ENCODE measurements at places on chromosomes 1 and 21.

- DNase-seq: peak; percentile 26
Measured at GRCh38 chr1:168653567-168653966, 75.4 kb downstream of the DPT start.

DNA sequence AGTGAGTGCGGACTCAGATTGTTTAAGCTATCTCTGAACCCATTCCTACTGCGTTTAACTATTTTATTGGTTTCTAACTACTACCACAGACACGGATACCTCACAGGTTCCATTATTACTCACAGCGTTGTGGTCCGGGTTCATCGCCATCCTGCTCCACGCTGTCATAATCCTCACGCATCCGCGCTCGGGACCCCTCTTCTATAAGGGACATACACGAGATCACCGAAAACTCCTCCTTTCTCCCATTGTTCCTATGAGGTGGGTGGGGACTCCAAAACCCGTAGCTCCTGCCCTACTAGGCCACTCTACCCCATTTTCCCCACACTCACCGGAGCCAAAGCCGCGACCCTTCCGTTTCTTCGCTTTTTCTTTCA lies 610 bp downstream of the RBM8A start:
- DNase-seq: no peak

- DNase-seq: peak; percentile 40
Measured at GRCh38 chr1:201184307-201185122, 6.1 kb upstream of the IGFN1 start.

- DNase-seq: no peak
Measured at GRCh38 chr1:171740987-171741871, 636 bp downstream of the VAMP4 start.

- peak; percentile 94 for DNase-seq
Measured at GRCh38 chr1:201714542-201715329, 114.2 kb upstream of the IPO9 start.

- DNase-seq: no peak
Measured at GRCh38 chr21:44534688-44535087, 5.3 kb downstream of the KRTAP10-1 start.

- no peak for DNase-seq
Measured at GRCh38 chr1:19156676-19157075, 53.4 kb downstream of the UBR4 start.

DNA sequence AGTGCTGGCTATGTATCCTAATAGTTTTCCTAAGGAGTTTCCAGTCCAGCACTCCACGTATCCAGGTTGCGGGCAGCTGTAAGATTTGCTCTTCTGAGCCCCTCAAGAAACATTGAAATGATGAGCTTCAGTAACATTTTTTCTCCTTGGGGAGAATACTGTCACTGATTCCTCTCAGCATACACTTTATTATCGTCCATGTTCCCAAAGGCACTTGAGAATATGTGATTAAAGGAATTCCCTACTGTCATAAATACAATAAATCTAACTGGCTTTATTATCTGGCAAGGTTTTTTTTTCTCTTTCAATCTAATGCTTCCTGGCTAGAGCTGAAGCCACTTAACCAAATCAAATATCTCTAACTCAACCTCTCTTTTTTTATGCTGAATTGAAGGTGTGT lies 359.2 kb upstream of the PKN2 start:
- no peak for DNase-seq

- no peak for DNase-seq
Measured at GRCh38 chr1:115499253-115499652, 142.5 kb upstream of the VANGL1 start.

GRCh38 chr21:39479164-39479813 lies 27.5 kb downstream of the SH3BGR start:
- no peak for DNase-seq

GRCh38 chr1:240021709-240022108 lies 70.0 kb upstream of the FMN2 start:
- DNase-seq: no peak

DNA sequence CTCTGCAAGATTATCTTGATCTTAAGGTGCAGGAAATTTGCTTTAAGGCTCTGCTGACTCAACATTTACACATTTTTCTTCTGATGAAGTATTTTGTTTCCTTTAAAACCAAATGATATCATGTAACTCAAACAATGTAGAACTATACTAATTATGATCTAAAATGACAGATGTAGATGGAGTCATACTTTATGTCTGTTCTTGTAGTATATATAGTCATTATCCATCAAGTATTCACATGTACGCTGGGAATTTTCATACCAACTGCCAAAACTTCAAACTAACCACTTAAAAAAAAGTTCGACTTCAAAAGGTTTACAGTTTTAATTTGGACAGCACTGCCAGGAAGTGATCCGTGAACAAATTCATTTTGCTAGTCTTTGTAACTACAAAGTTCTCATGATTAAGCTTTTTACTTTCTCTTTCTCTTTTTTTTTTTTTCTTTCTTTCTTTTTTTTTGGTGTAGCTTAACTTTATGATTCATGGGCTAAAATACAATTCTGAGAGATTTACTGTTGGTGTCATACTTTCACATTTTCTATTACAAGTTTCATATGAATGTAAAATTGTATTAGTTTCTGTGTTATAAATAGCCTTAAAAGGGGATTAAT lies 509.0 kb upstream of the CXADR start:
- peak; percentile 85 for DNase-seq

- DNase-seq: no peak
Measured at GRCh38 chr1:100661176-100661575, 58.4 kb upstream of the VCAM1 start.

GRCh38 chr1:155002464-155003226 lies at the start of gene ZBTB7B:
Gene ZBTB7B, plus strand, starts transcription at chr1:155002802. Its CDS starts 11,859 bp downstream, at chr1:155014661.
- DNase-seq: no peak

DNA sequence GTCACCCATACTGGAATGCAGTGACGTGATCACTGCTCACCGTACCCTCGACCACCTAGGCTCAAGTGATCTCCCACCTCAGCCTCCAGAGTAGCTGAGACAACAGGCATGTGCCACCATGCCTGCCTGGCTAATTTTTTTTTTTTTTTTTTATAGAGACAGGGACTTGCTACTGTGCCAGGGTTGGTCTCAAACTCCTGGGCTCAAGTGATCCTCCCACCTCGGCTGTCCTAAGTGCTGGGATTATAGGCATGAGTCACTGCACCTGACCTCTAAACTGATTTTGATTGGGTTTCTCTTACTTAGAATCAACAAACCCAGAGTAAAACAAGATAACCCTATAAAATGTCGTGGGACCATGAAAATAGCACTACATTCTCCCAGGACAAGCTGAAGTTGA lies 112.0 kb downstream of the UBE2U start:
- DNase-seq: no peak

GRCh38 chr1:7299994-7300393 lies 471.1 kb upstream of the VAMP3 start:
- no peak for DNase-seq

DNA sequence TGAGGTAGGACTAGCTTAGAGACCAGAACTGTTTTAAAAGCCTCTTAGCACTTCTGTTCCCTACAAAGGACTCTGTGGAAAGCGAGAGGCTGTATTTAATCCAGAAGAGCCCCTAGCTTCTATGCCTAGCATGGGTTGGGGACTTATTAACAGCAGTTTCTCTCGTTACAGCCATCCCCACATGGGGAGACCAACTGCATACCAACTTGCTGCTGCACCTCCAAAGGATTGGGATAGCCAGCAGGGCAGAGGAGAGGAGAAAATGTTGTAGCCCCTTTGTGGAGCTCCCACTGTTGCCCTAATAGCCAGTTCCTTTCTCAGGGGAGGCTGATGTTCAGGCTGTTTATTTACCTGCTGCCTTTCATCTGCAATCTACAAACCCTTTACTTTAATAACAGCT lies 11.0 kb upstream of the CELSR2 start:
- no peak for DNase-seq

GRCh38 chr1:65009176-65009575 lies 42.8 kb upstream of the JAK1 start:
- no peak for DNase-seq

DNA sequence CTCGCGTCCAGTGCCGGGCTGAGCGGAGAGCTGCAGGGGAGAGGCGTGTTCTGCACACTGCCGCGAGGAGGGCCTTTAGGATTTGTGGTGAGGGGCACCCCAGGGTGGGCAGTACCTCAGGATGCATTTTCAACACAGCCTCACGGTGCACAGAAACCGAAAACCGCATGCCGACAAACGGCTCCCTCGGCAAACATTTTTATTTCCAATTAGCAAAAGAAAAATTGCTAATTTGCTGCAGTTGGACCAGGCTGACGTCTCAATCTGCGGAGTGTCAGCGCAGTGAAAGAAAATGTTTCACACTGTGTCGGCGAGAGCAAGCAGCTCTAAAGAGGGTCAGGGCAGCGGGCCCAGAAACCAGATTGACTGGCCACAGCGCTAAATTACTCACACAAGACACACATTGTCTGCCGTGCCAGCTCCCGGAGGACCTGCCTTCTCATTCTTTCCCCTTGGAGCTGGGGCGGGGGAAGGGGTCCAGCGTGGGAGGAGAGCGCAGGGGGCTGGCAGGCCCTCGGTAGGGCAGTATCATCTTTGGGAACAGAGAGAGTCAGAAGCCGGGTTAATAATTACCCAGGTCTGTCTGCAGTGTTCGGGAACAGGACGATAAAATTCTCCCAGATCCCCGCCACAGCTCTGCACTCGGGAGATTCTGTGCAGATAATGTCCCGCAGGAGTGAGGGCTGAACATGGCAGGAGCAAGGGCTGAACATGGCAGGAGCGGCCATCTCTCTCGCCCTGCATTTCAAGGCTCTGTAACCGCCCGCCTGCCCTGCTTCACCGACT lies 150.2 kb downstream of the PRDM16 start:
- DNase-seq: no peak

- no peak for DNase-seq
Measured at GRCh38 chr21:39581414-39581813, 31.3 kb upstream of the B3GALT5 start.

- DNase-seq: peak; percentile 16
Measured at GRCh38 chr1:53681977-53682685, 56.8 kb downstream of the GLIS1 start.

DNA sequence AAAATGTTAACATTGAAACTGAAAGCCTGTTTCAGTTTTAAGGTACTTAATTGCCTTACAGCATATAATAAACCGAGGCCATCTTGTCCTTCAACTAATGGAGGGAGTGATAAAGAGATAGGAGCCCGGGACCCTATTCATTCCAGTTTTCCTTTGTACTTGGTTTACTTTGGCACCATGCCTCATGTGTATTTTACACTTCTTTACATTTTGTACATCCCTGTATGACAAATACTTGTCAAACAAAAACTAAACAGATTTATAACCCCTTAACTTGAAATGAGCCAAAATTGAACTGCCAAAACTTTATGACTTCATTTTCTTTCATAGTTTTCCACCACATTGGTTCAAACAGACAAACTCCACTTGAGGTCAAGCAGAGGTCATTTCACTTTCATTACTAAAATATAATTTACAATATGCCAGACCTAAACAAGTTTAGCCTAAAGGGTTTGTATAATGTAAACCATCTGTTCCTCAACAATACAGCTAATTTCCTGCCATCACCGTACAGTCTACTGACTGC lies 30.9 kb upstream of the UBE2U start:
- no peak for DNase-seq

GRCh38 chr1:71413441-71414175 lies 332.8 kb upstream of the ZRANB2 start:
- DNase-seq: no peak

DNA sequence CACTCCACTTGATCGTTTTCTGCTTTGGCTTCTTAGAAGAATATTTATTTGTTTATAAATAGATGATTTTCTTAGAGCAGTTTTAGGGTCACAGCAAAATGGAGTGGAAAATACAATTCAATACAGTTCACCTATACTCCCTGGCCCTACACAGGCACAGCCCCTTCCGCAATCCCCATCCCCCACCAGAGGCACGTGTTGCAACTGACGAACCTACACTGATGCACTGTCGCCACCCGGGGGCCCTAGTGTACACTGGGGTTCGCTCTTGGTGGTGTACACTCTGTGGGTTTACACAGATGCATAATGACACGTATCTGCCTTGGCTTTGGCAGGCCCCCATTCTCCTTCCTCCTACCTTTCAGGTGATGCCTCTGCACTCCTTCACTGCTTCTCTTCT lies 8.0 kb downstream of the ECHDC2 start:
- no peak for DNase-seq

DNA sequence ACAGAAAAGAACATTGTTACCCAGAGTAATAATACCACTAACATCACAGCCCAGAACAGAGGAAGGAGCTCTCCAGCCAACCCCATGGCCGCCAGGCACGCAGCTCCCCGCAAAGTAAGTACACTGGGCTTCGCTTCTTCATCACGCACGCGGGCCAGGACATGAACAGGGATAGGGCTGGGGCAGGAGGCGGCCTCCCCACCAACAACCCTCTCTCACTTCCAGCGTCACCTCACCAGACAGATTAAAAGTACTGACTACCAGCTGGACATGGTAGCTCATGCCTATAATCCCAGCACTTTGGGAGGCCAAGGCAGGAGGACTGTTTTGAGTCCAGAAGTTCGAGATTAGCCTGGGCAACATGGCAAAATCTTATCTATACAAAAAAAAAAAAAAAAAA lies 78.3 kb downstream of the NPHP4 start:
- no peak for DNase-seq

- DNase-seq: no peak
Measured at GRCh38 chr1:67171574-67171955, 5.3 kb downstream of the IL23R start.

DNA sequence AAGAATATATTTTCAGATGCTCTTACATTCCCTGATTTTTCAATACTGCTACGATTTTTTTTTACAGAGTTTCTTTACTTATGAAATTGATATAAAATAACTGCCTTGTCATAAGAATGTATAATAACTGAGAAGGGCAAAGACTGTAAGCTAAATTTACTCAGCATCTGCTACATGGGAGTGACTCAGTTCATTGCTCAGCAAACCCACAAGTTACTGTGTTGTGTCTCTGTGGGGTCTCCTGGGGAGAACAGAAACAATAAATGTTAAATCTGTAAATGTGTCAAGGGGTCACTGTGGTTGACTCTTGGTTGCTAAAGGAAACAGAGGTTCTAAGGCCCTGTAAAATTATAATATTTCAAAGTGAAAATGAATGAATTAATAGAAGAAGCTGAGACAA lies 210.3 kb upstream of the CACYBP start:
- DNase-seq: peak; percentile 49

GRCh38 chr1:212630158-212630900 lies 21.8 kb downstream of the ATF3 start:
- peak; percentile 19 for DNase-seq

DNA sequence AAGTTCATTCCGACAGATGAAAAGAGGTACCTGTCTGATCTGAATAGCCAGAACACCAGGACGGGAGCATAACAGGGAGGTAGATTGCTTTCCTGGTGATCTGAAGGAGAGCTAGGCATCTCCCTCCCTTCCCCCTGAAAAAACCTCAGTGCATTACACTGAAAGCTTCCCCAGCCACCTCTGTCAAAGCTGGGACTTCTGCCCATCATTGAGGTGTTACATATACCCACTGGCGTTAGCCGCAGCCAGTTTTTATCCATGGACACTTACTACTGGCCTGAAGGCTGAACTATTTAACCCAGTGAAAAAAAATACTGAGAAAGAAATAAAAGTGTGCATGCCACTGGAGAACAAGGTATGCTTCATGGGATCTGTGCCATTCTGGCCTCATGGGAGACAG lies 568.3 kb upstream of the ADAMTS5 start:
- DNase-seq: no peak

- DNase-seq: no peak
Measured at GRCh38 chr1:50378770-50379169, 44.5 kb downstream of the DMRTA2 start.

GRCh38 chr1:82269431-82269830 lies 468.7 kb downstream of the ADGRL2 start:
- DNase-seq: peak; percentile 56

All from foreskin keratinocyte (primary cell).